Esophagus squamous epithelium (tissue), 5 donors: ENCODE measurements at places on chromosomes 3 and 15.

DNA sequence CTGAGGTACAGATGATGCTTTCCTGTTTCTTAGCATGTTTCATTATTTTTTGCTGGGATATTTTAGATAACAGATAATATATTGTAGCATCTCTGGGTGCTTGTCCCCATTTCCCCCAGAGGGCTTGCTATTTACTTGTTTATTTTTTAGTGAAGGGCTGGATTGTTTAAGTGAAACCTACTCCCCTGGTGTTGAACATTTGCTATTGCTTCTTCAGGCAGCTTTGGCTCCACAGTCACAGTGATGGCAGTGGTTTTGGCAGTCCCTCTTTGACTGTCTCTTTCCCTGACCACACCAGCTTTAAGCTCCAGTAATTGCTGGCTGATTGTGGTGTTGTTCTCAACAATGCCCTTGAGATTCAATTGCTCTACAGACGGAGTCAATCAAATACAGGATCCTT lies 128.9 kb downstream of the KLF13 start:
- no peak overlapping the region for H3K27ac ChIP-seq
- peaks cover 20% of the 10 kb centered on the region for H3K4me1 ChIP-seq
- DNase-seq, result no peak
- no peaks in the 10 kb centered on the region for H3K27me3 ChIP-seq
- H3K4me3 ChIP-seq, result no peak overlapping the region
- H3K36me3 ChIP-seq, result no peaks in the 10 kb centered on the region

DNA sequence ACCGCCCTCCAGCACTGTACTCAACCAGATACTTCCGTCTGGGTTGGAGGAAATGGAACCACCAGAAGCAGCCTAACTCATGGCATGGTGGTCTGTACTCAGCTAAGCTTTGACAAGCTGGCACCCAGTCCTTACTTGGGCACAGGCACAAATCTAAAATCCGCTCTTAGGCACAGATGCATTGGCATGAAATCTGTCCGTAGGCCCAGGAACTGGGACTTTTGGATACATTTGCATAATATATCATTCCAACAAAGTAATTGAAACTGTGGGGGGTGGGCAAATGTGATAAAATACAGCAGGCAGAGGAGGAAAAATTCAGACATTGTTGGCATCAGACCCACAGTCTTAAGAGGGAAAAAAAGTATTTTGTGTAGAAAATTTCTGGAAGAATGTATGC lies 75.4 kb downstream of the C3orf85 start:
- no peaks in the 10 kb centered on the region for H3K4me1 ChIP-seq
- no peak overlapping the region for H3K4me3 ChIP-seq
- DNase-seq, result no peak
- no peaks in the 10 kb centered on the region for H3K36me3 ChIP-seq
- no peaks in the 10 kb centered on the region for H3K27me3 ChIP-seq

DNA sequence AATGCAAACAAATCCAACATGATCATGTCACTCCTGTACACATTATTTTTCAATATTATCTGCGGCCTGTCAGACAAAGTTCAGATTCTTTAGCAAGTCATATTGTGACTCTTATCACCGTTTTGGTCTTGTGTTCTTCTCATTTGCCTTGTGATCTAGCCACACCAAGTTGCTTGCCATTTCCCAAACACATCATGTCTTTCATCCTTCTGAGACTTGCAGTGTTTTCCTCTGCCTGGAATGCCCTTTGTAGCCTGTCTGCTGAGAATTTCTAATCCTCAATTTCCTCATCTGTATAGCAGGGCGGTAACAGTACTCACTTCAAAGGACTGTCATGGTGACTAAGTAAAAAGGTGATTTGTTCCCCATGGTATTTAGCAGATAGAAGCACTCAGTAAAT lies 135.0 kb downstream of the GREM1 start:
- DNase-seq, result no peak
- no peak overlapping the region for H3K27ac ChIP-seq
- no peak overlapping the region for H3K4me3 ChIP-seq
- H3K36me3 ChIP-seq, result no peaks in the 10 kb centered on the region
- no peaks in the 10 kb centered on the region for H3K27me3 ChIP-seq
- no peaks in the 10 kb centered on the region for H3K4me1 ChIP-seq

GRCh38 chr3:13335503-13335902 lies 84.6 kb downstream of the NUP210 start:
- no peaks in the 10 kb centered on the region for H3K27me3 ChIP-seq
- H3K4me1 ChIP-seq, result no peaks in the 10 kb centered on the region
- H3K36me3 ChIP-seq, result peaks cover 5% of the 10 kb centered on the region
- no peak overlapping the region for H3K27ac ChIP-seq
- DNase-seq, result no peak

DNA sequence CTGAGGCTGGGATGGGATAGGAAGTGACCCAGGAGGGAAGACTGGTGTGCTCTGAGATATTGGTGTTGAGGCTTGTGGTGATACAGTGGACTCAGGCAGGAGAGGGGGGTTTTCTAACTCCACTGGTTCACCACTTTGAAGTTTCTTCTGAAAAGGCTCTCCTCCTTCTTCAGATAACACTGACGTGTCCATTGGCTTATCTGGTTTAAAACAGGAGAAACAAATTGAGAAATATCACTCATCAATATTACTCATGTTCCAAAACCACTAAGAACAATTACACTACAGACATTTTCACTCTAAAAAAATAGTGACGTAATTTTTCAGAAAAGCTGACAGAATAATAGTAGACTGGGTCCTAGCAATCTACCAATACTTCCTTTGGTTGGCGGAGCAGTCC lies 23.1 kb downstream of the TP53BP1 start:
- no peak for DNase-seq
- H3K27ac ChIP-seq, result no peak overlapping the region
- H3K4me3 ChIP-seq, result no peak overlapping the region
- no peaks in the 10 kb centered on the region for H3K36me3 ChIP-seq
- H3K27me3 ChIP-seq, result no peaks in the 10 kb centered on the region

- no peaks in the 10 kb centered on the region for H3K27me3 ChIP-seq
- H3K4me1 ChIP-seq, result peaks cover 27% of the 10 kb centered on the region
Observed at GRCh38 chr3:57985176-57985983, 22.8 kb upstream of the FLNB start.

DNA sequence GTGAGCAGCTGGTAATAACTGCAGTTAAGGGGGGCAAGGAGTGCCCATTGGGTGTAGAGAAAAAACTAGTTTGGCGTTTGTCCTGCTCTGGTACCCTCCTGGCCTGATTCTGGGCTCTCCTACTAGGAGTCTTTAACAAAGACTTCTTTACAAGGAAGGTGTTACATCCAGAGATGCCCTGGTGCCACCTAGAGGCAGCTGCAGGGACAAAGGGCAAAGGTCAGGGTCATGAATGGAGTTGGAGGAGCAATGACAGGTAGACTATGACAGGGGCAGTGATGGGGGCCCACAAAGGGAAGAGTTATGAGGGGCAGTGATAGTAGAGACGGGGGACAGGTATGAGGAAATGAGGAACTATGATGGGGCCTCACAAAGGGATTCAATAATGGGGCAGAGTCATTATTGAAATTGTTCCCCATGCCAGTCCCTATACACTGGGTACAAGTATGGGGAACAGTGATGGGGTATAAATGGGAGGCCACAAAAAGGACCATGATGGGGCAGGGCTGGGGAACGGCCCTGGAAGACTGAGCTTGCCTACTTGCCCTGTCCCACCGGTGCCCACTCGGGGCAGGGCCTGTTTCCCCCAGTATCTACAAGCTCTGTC lies 7.9 kb downstream of the CCDC71 start:
- peaks cover 10% of the 10 kb centered on the region for H3K4me1 ChIP-seq
- H3K36me3 ChIP-seq, result peaks cover 21% of the 10 kb centered on the region
- DNase-seq, result no peak
- H3K4me3 ChIP-seq, result no peak overlapping the region
- no peak overlapping the region for H3K27ac ChIP-seq

DNA sequence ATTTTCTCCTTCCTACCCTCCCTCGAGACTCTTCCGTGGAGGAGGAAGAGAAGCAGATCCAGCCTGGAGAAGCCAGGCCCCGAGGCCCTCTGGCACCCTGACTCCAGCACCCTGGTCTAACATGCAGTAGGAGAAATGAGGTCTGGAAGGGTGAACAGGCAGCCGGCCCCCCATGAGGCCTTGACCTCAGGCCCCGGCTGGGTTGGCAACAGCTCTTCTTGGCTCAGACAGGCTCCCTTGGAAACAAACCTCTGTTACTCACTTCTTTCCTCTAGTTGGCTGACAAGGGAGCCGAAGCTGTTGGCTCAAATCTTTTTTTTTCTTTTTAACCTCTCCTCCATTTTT lies 73.4 kb downstream of the CPN2 start:
- no peak for DNase-seq
- no peak overlapping the region for H3K4me3 ChIP-seq
- H3K27me3 ChIP-seq, result no peaks in the 10 kb centered on the region
- H3K36me3 ChIP-seq, result no peaks in the 10 kb centered on the region

- H3K27ac ChIP-seq, result no peak overlapping the region
- no peak for DNase-seq
- no peaks in the 10 kb centered on the region for H3K27me3 ChIP-seq
- no peaks in the 10 kb centered on the region for H3K4me1 ChIP-seq
Observed at GRCh38 chr3:62493109-62493801, 119.9 kb upstream of the FEZF2 start.

DNA sequence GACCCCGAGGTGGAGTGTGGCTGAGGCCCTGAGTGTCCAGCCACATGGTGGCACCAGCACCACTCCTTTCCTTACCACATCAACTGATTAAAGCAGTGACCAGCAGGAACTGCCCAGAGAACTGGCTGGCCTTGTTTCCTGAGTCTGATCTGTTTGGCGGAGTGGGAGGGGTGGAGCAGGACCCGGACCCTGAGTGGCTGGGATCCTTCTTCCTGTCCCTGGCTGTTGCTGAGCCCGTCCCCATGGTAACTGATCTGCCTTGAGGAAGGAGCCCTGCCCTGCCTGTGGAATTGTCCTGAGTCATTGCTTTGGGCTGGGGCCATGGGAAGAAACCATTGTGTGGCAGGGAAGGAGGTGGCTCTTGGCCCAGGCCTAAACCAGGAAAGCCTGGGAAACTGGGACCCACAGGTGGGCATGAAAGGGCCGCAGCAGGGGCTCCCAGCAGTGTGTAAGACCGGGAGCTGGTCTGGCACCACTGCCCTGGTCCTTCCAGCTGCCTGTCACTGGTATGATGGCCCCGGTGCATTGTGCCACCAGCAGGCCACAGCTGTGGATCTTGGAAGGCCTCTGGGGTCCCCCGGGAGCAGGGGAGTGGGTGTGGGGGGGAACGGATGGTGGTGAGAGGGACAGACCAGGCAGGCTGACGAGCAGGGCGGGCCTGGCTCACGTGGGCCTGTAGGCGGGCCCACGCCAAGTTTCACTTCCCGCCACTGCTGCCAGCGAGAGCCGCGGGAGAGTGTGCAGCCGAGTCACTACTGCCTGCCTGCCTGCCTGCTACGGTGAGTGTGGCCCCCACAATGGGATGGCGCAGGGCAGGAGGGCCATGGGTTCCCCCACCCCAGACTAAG lies 19.2 kb downstream of the ATRIP start:
- H3K4me1 ChIP-seq, result peaks cover 55% of the 10 kb centered on the region
- peak; percentile 85 for DNase-seq
- H3K36me3 ChIP-seq, result peaks cover 20% of the 10 kb centered on the region
- H3K27me3 ChIP-seq, result no peaks in the 10 kb centered on the region
- H3K4me3 ChIP-seq, result peak overlapping the region; percentile 75

DNA sequence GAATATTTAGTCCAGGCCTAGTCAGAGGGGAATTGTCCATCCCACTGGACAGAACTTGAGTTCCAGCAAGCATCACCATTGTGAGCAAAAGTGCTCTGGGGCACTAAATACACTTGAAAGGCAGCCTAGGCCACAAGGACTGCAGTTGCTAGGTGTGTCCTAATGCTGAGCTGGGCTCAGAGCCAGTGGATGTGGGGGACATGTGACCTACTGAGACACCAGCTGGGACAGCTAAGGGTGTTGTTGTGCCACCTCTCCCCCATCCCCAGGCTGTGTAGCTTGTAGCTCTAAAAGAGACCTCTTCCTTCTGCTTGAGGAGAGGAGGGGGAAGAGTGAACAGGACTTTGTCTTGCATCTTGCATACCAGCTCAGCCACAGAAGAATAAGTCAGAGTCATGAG lies 120.9 kb downstream of the DTWD1 start:
- no peaks in the 10 kb centered on the region for H3K27me3 ChIP-seq
- no peaks in the 10 kb centered on the region for H3K36me3 ChIP-seq

GRCh38 chr3:134336587-134336986 lies 37.7 kb downstream of the AMOTL2 start:
- H3K36me3 ChIP-seq, result no peaks in the 10 kb centered on the region
- no peak for DNase-seq
- peak overlapping the region; percentile 78 for H3K27ac ChIP-seq
- H3K4me1 ChIP-seq, result peaks cover 35% of the 10 kb centered on the region
- no peaks in the 10 kb centered on the region for H3K27me3 ChIP-seq
- no peak overlapping the region for H3K4me3 ChIP-seq

DNA sequence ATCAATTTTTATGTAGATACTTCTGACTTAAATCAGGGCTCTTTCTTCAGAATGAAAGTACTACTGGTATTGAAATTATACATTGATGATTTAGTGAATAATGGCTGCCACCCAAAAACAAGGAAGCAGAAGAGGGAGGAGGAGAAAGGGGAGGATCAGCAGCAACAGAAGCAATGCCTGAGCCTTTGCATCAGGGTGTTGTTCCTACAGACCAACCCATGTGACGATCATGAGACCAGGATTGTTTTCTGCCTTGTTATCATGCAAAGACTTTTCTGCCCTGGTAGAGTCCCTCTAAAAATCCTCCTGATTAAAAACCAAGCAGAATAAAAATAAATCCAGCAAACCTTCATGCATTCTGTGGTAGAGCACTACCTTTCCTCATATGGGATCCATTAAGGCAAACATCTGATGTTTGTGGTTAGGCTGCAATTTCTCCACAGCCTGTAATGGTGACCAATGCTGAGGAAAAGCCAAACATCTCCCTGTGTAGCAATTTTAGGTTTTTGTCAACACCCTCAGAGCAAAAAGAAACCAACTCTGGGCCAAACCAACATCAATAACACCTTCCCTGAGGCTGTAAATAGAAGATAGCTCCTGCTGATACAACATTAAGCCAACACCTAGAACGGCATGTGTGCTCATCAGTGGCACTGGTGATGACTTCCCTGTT lies 191.7 kb downstream of the ATP8B4 start:
- no peaks in the 10 kb centered on the region for H3K27me3 ChIP-seq
- no peak overlapping the region for H3K4me3 ChIP-seq
- H3K27ac ChIP-seq, result no peak overlapping the region

DNA sequence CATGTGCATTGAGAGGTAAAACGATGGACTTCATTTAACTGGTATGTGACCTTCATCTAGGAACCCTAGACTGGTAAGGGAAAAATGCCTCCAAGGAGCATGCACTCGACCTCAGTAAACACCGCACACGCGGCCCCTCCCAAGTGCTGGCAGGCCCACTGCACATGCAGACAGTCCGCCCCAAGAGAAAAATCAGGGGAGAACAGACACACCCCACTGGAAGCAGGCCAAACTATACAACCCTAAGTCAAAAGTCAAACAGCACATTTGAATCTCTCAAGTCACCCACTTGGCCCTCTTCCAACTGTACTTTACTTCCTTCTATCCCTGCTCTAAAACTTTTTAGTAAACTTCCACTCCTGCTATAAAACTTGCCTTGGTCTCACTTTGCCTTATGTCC lies 250.1 kb upstream of the HES1 start:
- no peaks in the 10 kb centered on the region for H3K27me3 ChIP-seq
- no peaks in the 10 kb centered on the region for H3K36me3 ChIP-seq
- peak overlapping the region; percentile 85 for H3K27ac ChIP-seq
- H3K4me1 ChIP-seq, result peaks cover 3% of the 10 kb centered on the region
- no peak for DNase-seq
